ENCODE measurements at places on chromosomes 2 and 18.

DNA sequence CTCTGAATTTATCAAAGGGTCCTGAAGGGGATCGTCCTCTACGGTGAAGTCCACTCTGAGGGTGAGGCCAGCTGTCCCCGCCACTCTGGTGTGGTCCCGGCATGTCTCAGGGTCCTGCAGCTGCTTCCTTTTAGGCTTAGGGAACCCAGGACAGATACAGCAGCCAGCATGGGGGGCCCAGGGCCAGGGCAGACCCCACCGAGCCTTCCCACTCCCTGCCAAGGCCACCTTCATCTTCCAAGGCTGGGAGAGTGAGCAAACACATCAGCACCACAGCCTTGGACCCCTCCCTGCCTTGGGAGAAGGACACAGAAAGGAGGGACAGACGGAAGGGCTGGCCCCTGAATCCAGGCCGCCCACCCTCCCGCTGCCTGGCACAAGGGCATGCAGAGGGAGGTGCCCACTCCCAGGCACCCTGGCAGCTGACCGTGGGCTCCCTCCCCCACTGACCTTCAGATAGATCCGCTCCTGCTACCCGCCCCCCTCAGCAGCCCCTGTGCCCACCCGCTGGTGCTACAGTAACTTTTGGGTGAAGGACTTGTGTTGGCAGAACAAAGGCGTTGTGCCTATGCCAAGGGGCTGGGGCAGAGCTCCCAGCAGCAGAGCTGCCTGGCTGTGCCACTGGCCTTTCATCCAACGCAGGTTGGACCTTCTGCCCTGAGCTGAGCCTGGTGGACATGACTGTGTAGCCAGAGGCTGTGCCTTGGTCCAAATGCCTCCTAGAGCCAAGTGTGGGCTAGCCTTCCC, 7.6 kb downstream of the CYP26B1 start:
- H3K4me1 ChIP-seq, result peaks cover 36% of the 10 kb centered on the region
- H3K27me3 ChIP-seq, result peaks cover 8% of the 10 kb centered on the region
- no peak overlapping the region for H3K27ac ChIP-seq
- no peak for DNase-seq

- H3K27me3 ChIP-seq, result no peaks in the 10 kb centered on the region
- no peaks in the 10 kb centered on the region for H3K36me3 ChIP-seq
- H3K4me3 ChIP-seq, result no peak overlapping the region
- peaks cover 19% of the 10 kb centered on the region for H3K4me1 ChIP-seq
Measured at GRCh38 chr18:78765142-78765541, 214.5 kb upstream of the SALL3 start.

DNA sequence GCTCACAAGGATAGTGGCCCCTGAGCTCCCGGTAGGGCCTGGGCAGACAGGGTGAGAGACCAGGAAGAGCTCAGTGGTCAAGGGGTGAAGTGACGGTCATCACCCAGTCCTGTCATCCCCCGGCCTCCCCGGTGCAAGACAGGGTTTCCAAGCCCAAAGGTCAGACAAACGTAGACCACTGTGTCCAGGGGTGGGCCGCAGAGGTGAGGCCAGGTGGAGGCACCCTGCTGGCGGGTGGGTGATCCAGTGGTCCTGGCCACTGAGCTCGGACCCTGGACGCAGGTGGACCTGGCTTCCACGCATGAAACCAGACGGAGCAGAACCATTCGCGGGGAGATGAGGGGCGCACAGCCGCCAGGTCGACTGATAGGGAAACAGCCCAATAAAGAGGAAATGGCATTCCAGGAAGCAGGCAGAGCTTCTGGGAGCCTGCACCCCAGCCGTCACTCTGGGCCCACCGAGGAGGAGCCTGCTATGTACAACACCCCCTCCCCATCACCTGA, 14.4 kb upstream of the SNED1 start:
- peak; percentile 9 for DNase-seq
- no peak overlapping the region for H3K27ac ChIP-seq
- no peak overlapping the region for H3K4me3 ChIP-seq
- H3K36me3 ChIP-seq, result no peaks in the 10 kb centered on the region
- peaks cover 29% of the 10 kb centered on the region for H3K4me1 ChIP-seq

- no peak overlapping the region for H3K27ac ChIP-seq
- no peak overlapping the region for H3K4me3 ChIP-seq
- no peaks in the 10 kb centered on the region for H3K27me3 ChIP-seq
- DNase-seq, result no peak
- H3K36me3 ChIP-seq, result no peaks in the 10 kb centered on the region
Measured at GRCh38 chr18:76208678-76209306, 286.2 kb downstream of the ZNF516 start.

- H3K4me3 ChIP-seq, result no peak overlapping the region
- no peak for DNase-seq
- H3K36me3 ChIP-seq, result no peaks in the 10 kb centered on the region
- no peaks in the 10 kb centered on the region for H3K27me3 ChIP-seq
- no peak overlapping the region for H3K27ac ChIP-seq
Measured at GRCh38 chr2:226213717-226214116, 585.9 kb downstream of the IRS1 start.

DNA sequence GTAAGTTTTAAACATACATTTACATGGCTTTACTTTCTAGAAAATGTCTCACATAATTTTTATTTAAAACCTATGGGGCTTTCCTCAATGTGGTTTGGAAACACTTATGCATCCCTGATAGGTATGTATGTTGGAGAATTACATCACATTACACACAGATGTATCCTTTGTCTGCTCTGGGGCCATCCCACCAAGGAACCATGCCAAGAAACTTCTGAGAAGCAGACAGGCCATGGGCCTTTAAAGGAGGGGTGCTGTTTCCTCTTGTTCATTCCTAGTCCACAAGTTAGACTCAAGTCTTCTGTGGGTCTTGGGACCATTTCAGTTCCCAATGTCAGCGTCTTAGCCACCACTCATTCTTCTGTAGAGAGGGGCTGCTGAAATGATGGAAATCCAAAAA, 162.0 kb upstream of the SETBP1 start:
- peaks cover 8% of the 10 kb centered on the region for H3K4me1 ChIP-seq
- H3K27ac ChIP-seq, result no peak overlapping the region
- H3K36me3 ChIP-seq, result no peaks in the 10 kb centered on the region
- DNase-seq, result no peak

DNA sequence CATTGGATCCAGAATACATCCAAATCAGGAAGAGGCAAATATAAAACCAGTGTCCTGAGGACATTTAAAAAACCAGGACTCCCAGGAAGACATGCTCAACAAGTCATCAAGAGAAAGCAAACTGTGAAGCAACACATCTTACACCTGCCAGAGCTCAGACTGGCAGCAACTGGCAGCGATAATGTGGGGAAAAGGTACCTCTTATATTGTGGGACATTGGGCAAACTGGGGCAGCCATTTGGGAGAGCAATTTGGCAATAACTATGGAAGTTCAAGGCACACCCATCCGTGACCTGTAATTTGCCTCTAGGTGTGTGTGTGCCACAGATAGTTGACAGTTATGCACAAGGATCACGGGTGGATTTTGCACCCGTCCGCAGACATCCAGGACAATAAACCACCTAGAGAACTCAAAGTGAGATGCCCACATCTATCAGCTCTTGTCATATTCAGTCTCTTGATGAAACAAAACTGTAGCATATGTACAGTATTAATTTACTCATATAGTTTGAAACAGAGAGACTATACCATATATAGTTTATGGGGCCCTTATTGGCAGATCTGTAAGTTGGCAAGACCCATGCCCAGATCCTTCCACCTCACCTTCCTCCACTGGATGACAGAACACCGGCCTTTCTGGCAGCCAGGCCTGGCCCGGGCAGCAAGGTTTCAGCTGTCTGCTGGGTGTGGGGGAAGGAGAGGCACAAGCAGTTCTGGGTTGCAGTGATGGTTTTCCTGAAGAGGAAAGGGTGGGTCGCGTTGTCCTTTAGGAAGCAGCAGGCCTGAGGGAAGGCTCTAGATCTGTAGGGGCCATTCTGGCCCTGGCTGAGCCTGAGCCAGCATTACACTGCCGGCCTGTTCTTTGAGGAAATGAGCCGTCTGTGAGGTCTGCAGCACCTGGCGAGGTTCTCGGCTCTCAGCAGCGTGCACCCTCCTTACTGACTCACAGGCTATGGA, 18.8 kb downstream of the HJURP start:
- no peaks in the 10 kb centered on the region for H3K4me1 ChIP-seq
- no peaks in the 10 kb centered on the region for H3K27me3 ChIP-seq
- DNase-seq, result no peak

GRCh38 chr2:144942516-144943256, 422.8 kb upstream of the ZEB2 start:
- H3K4me1 ChIP-seq, result peaks cover 13% of the 10 kb centered on the region
- DNase-seq, result no peak
- H3K4me3 ChIP-seq, result no peak overlapping the region
- no peak overlapping the region for H3K27ac ChIP-seq
- no peaks in the 10 kb centered on the region for H3K27me3 ChIP-seq

GRCh38 chr2:208783184-208783583, 376.6 kb downstream of the PTH2R start:
- no peaks in the 10 kb centered on the region for H3K36me3 ChIP-seq
- no peak for DNase-seq
- no peak overlapping the region for H3K4me3 ChIP-seq
- no peaks in the 10 kb centered on the region for H3K27me3 ChIP-seq

DNA sequence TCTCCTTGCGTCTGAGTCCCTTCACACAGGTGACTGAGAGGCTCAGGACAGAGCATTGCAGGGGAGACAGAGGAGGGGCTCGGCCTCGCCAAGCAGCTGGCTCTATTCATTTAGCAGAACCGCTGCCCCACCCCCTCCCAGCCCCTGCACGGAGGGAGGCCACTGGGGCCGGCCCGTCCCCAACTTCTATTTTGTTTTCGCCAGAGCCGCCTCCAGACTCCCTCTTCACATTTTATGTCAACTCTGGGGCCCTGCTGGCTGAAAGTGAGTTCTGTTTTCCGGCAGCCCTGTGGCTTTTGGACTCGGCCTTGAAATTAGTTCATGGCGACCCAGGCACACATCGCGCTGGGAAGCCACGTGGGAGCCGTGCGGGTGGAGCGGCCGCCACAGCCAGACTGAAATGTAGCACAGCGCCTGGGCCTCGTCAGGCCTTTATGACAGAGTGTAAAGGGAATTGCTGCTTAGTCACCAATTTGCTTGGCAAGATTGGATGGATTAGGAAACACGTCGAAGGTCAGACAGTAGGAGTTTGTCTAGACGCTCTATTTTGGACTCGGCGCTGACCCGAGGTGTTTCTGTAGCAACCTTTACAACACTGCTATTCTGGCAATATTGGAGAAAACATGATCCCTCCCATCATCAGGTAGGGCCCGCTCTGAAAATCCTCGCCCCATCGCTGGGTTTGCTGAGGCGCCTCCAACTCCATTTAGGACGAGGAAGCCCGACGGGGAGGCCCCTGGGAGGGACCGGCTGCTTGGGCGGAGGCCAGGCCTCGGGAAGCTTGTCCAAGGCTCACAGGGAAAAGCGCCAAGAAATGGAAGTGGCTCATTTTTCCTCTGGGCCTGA, 90.7 kb upstream of the CTDP1 start:
- no peak overlapping the region for H3K27ac ChIP-seq
- no peak overlapping the region for H3K4me3 ChIP-seq
- no peaks in the 10 kb centered on the region for H3K36me3 ChIP-seq
- H3K27me3 ChIP-seq, result no peaks in the 10 kb centered on the region
- H3K4me1 ChIP-seq, result peaks cover 15% of the 10 kb centered on the region
- DNase-seq, result peak; percentile 80

DNA sequence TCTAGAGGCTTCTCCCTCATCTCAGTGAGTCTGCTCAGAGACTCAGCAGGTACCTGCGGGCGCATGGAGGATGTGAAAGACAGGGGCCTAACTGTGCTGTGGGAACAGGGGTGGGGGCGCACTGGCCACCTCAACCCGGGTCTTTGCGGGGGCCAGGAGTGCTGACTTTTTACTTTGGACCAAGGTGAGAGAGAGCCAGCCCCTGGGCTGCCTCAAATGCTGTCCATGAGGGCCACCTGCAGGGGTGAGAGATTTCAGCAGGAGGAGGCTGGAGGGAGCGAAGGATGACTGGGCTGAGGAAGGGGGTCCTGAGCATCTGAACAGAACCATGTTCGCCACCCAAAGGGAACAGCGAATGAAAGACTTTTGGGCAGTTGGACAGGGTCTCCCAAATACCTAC, 129.4 kb downstream of the TNS1 start:
- H3K4me1 ChIP-seq, result no peaks in the 10 kb centered on the region
- no peaks in the 10 kb centered on the region for H3K27me3 ChIP-seq
- H3K4me3 ChIP-seq, result no peak overlapping the region
- no peak for DNase-seq
- no peak overlapping the region for H3K27ac ChIP-seq

DNA sequence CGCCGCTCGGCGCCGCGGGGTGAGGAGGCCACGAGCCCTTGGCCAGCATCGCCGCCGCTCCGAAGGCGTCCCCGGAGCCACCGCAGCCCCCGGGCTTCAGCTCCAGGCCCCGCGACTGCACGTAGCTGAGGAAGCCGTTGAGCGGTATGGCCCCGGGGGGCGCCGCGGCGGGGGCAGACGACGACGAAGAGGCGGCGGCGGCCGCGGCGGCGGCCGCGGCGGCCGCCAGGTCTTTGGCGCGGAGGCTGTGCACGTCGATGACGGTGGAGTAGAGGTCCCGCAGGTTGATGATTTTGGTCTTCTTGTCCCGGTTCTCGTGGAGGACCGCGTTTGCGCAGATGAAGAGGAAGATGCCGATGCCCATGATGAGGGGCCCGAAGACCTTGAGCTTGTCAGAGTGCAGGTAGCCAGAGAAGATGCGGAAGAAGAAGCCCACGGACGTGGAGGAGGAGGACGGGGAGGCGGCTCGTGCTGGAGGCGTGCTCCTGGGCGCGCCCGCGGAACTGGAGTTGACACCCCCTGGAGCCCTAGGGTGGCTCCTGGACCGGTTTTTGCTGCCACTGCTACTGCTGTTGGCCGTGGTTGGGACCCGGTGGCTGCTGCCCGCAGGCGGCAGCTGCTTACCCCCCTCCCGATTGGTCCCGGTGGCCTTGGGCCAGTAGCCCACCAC, 4.0 kb downstream of the TMEM200C start:
- no peak for DNase-seq
- H3K36me3 ChIP-seq, result no peaks in the 10 kb centered on the region
- peaks cover 31% of the 10 kb centered on the region for H3K4me1 ChIP-seq
- no peak overlapping the region for H3K27ac ChIP-seq
- H3K4me3 ChIP-seq, result no peak overlapping the region

GRCh38 chr2:71347517-71347916, 15.9 kb downstream of the ZNF638 start:
- no peak for DNase-seq
- H3K4me1 ChIP-seq, result peaks cover 10% of the 10 kb centered on the region
- H3K36me3 ChIP-seq, result peaks cover 10% of the 10 kb centered on the region
- H3K27ac ChIP-seq, result no peak overlapping the region
- no peak overlapping the region for H3K4me3 ChIP-seq

Measured in body of pancreas (tissue), 4 donors.